ENCODE measurements at places on chromosomes 6 and 20. TPM values are rescaled to one million over a fixed set of nuclear protein-coding genes. Genes with fewer than 3 reads are reported as not detected.

Gene IRF4
- total RNA-seq = not detected

Gene TAF11
- total RNA-seq = 19.3 TPM

Gene PI3
- not detected for total RNA-seq

Gene SAMD10
- total RNA-seq = 0.16 TPM

Gene CDH4
- total RNA-seq = 0.25 TPM

Gene EFCAB8
- not detected for total RNA-seq

Gene GRM4
- total RNA-seq = 0.08 TPM

Gene GJA1
- total RNA-seq = 251 TPM

Gene LY6G6F
- not detected for total RNA-seq

Gene BEND3
- 1.9 TPM for total RNA-seq

Gene CTCFL
- total RNA-seq = not detected

Gene ULBP2
- total RNA-seq = 3.3 TPM

Gene SLC22A2
- total RNA-seq = not detected

Gene OPN5
- total RNA-seq = not detected

Gene SMLR1
- not detected for total RNA-seq

Gene PPP2R5D
- total RNA-seq = 60.9 TPM

Gene XKR7
- total RNA-seq = not detected

Gene SSTR4
- total RNA-seq = not detected

Gene RSPH4A
- 0.82 TPM for total RNA-seq

Gene VIP
- total RNA-seq = not detected

Gene LRFN2
- not detected for total RNA-seq

Gene PDYN
- total RNA-seq = not detected

Gene SIRPB2
- total RNA-seq = not detected

Gene ANKRD6
- total RNA-seq = 18.1 TPM

Gene BTN1A1
- total RNA-seq = not detected

Gene NKX2-2
- total RNA-seq = not detected

Gene NMBR
- total RNA-seq = not detected

Gene POM121L2
- total RNA-seq = not detected

Gene SPEF1
- 0.09 TPM for total RNA-seq

Gene HSD17B8
- total RNA-seq = 2.6 TPM

Gene HLA-F
- 1.1 TPM for total RNA-seq

Gene ANKRD66
- total RNA-seq = not detected

Gene ZNF334
- 14.0 TPM for total RNA-seq

Gene ABHD16B
- total RNA-seq = not detected

Gene PCSK2
- not detected for total RNA-seq

Gene TRIM27
- total RNA-seq = 32.7 TPM

Gene FUT9
- total RNA-seq = not detected

Gene C6orf58
- not detected for total RNA-seq

Gene RARS2
- total RNA-seq = 55.0 TPM

Gene CPXM1
- 3.8 TPM for total RNA-seq

Gene C20orf144
- total RNA-seq = 0.18 TPM

Gene LY86
- not detected for total RNA-seq

Gene CRISP2
- not detected for total RNA-seq

Gene BPIFB3
- total RNA-seq = not detected

Gene CCR6
- total RNA-seq = not detected

Gene UCKL1
- total RNA-seq = 16.0 TPM

Gene PBOV1
- total RNA-seq = not detected

Gene NTSR1
- total RNA-seq = 8.0 TPM
